ENCODE measurements at places on chromosomes 4 and X.

GRCh38 chrX:129586446-129586845 lies 46.4 kb downstream of the OCRL start:
- DNase-seq: no peak

DNA sequence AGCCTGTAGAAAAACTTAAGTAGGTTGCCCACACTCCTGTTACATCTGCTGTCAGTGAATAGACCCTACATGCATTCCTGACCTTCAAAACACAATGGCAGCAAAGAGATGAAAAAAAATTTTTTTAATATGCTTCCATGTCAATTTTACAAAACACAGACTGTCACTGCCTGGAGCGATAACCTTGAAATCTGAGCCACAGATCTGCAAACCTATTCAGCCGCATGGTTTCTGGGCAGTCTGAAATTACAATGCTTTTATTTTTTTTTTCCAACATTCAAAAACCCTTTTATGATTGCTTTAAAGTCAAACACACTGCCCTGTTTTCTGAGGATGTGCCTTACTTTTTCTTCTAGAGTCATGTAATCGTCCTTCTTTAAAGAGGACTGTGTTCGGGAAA lies 264.9 kb upstream of the PUDP start:
- no peak for DNase-seq

GRCh38 chrX:79130857-79131256 lies 13.6 kb upstream of the GPR174 start:
- DNase-seq: no peak

- DNase-seq: peak; percentile 11
Measured at GRCh38 chrX:80876877-80877276, 67.2 kb upstream of the BRWD3 start.

GRCh38 chrX:55648434-55648833 lies 25.2 kb downstream of the FOXR2 start:
- no peak for DNase-seq

GRCh38 chr4:13957871-13958270 lies 330.3 kb upstream of the BOD1L1 start:
- no peak for DNase-seq

DNA sequence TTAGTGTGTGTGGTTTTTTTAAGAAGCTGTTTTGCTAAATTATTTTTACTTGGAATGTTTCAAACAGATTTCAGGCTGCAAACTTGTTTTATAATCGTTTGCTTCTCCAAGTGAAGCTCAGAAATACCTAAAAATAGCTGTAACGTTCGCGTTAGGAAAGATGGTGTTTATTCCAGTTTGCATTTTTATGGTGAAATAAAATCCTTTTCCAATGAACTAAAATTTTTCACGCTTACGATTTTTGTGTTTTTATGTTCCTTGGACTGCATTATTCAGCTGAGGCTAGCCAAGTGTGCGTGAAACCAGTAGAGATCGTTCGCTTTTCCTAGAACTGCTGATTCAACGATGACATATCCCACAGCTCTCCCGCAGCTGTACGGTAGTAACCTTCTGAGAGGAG lies 10.9 kb downstream of the AKAP17A start:
- DNase-seq: no peak

- no peak for DNase-seq
Measured at GRCh38 chr4:161454860-161455259, 708.9 kb downstream of the FSTL5 start.

DNA sequence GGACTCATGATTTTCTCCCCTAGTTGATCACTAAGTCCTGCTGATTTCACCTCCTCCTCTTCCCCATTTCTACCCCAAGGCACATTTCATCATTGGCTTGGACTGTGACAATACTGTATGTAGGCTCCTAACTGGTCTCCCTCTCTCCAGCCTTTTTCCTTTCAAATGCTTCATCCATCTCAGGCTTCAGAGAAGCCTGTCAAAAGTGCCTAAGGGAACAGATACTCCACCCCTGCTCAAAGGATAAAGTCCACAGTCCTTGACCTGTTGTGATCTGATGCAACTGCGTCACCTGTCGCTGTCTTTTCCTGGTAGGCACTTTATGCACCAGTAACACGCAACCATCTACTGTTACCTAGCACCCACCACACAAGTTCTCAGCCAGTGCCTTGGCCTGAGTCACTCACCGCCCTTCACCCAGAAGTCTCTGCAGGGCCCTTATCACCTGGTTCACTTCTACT lies 12.8 kb downstream of the SCARB2 start:
- DNase-seq: no peak

DNA sequence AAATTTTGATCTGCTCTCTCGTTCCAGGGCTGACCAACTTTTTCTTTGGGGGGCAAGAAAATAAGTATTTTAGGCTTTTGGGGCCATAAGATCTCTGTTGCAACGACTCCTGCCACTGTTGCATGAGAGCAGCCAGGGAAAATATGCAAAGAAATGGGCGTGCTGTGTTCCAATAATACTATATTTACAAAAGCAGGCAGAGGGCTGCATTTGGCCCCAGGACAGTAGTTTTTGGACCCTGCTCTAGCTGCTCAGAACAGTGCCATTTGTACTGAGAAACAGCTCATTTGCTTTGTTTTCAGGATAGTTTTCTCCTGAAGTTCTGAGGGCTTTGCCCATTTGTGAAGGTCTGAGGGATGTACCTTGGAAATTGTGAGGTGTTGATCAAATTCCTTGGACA lies 135.1 kb upstream of the MBNL3 start:
- no peak for DNase-seq

- no peak for DNase-seq
Measured at GRCh38 chr4:15037923-15038541, 35.8 kb downstream of the CPEB2 start.

GRCh38 chr4:150789864-150790263 lies 207.9 kb downstream of the MAB21L2 start:
- no peak for DNase-seq

DNA sequence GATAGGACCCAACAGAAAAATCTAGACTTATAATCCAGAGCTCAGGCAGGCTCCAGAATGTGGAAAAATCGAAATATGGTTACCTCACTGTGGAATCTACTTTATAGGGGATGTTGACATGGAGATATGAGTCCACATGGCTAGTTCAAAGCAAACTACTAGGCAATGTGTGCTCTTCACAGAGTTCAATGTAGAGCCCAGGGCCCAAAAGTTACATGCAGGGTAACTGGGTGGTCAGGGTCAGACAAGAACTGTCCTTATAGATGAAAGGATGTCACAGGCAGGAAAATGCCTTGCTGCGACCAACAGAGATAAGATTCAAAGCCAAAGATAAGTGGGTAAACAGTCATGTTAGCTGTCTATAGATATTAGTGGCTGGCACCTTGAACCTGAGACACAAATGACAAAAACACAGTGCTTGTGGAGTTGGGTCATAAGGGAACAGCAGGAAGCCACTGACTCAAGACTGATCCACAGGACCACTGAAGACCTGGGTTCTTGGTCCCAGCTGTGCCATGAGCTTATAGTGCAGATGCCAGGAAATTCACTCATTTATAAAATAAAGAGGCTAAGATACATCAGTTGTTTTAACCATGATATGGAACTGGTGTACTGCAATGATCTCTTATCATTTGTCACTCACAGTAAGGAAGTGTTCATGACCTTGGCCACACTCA lies 101.7 kb upstream of the MBNL3 start:
- no peak for DNase-seq
